ENCODE measurements at places on chromosomes 5 and 9.
A peak's percentile ranks its signal among the peaks of the same experiment; 100 is the strongest.

DNA sequence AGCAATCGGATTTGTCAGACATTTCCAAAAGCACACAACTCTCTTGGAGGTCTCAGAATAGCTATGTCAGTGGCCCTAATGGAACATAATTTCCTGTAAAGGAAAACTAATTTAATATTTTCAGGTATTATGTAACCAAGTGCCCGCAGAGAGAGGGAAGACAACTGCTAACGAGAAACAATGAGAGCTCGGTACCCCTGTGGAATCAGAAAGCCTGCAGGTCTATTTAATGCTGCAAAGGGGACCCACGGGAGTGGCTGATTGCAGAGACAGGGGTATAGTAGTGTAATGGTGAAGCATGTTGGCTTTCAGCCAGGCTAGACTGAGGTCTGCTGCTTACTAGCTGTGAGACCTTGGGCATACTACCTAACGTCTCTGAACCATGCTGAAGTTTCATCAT lies 508.1 kb upstream of the BRINP1 start:
- no peak for DNase-seq

DNA sequence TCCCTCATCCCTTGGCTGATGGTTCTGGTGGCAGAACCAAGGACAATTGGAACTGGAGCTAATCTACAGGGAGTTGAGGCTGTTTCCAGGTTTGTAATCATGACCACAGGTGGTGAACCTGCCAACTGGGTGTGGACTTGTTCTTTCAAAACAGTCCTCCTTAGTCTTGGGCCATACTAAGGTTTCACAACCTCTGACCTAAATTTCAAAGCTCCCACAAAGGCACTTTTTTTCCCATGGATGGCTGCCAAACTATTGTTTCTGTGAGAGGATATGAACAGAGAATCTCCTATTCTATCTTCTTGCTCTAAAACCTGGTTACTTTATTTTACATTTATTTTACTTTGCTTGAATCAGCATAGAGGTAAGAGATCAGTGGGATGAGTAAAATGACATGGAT lies 106.5 kb upstream of the IZUMO3 start:
- no peak for DNase-seq

GRCh38 chr9:91347377-91347776 lies 14.3 kb downstream of the AUH start:
- no peak for DNase-seq

- no peak for DNase-seq
These were observed 310.1 kb downstream of the PLK2 start for GRCh38 chr5:58149746-58150145.

GRCh38 chr9:5811751-5812150 lies 21.2 kb downstream of the ERMP1 start:
- DNase-seq, result no peak

DNA sequence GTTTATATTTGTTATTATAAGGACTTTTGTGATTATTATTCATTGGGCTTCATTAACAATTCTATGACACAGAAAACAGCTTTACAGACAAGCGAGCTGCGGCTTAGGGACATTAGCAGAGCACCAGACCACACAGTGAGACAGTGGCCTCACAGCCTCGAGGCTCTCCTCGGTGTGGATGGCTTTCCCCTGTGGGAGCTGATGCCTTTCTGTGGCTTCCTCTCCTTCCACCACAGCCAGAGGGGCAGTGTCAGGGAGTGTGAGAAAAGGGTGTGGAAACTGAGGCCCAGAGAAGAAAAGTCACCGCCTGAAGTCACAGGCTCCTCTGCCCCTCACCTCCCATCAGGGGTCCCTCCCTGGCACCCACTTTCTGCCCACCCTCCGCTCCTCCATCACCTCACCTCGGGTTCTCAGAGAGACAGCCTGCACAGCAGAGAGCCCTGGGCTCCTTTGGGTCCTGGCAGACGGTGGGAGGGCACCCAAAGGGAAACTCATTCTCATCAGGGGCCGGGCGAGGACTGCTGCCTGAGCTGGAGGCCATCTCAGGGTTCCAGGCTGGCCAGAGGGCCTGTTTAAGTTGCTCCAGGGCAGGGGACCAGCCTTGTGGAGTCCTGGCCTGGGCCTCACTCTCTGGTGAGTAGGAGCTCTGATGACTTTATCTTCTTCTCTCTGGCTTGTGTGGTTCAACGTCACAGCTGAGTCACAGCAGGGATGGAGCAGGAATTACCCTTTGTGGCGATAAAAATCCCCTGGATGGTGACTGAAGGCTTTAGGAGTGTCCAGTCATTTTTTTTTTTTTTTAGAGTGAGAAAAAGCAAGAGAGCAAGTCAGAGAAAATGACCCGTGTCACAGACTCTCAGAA lies 830 bp downstream of the TRAF1 start:
- DNase-seq, result peak; percentile 36

DNA sequence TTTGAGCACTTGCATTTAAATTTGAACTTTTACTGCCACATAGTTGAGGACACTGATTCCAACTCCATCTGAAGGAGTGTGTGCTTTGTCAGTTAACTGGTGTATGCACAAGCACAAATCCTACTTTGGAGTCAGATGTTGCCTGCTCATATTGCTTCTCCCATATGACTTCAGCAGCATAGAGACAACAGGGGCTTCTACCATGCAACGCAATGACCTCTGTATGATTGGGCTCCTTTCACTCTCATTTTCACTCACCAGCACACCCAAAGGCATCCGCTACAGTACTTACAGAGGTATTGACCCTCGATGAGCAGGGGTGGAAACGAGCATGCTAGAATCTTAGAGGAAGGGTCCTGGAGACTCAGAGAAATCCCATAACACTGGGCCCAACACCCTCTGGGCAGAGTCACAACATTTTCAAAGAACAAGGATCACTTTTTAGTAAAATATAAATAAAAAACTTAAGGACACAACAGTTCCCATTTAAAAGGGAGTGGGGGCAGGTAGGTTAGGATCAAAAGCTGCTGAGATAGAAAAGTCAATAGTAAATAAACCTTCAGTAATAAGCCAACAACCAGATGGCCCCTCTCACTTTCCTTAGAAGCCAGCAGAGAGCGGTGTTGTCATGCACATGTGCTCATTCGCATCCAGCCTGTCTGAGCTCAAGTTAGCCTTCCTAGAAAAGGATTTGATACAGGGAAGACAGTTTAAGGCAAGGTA lies 203.8 kb downstream of the SNCAIP start:
- DNase-seq, result peak; percentile 48

- DNase-seq, result peak; percentile 75
These were observed 437.3 kb upstream of the ADAMTSL1 start for GRCh38 chr9:18036422-18037187.

- peak; percentile 43 for DNase-seq
These were observed 240.8 kb upstream of the ZNF462 start for GRCh38 chr9:106622164-106622487.

GRCh38 chr9:118522093-118523028 lies 818.2 kb downstream of the TLR4 start:
- peak; percentile 35 for DNase-seq

- no peak for DNase-seq
These were observed 45.6 kb downstream of the SUB1 start for GRCh38 chr5:32630867-32631491.

DNA sequence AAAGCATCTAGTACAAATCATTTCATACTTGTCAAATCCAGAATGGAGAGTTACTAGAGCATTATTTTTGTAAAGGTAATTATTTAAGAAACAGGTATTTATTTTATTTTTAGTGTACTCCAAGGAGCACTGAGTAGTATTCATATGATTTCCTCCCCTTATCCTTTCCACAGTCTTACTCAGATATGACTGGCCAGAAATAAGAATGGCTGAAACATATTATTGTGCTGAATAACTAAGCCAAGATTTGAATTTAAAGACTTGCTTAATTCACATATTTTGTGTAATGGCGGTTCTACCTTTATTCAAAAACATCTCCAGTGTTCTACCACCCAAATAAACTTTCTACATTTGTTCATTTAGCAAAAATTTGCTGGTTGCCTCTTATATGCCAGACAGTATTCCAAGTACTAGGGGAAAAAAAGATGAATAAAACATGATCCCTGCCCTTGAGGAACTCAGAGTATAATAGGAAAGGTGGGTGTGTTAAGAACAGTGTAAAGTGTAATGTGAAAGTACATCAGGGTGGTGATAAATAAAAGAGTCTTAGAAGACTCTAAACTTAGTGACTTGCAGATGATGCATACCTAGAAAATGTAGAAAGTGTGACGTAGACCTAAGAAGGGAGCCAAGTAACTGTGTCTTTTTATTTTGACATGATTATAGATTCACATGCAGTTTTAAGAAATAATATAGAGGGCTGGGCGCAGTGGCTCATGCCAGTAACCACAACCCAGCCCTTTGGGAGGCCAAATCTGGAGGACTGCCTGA lies 110.4 kb upstream of the GRHPR start:
- no peak for DNase-seq

GRCh38 chr9:106862110-106862820 lies 701 bp upstream of the ZNF462 start:
- DNase-seq, result peak; percentile 55

DNA sequence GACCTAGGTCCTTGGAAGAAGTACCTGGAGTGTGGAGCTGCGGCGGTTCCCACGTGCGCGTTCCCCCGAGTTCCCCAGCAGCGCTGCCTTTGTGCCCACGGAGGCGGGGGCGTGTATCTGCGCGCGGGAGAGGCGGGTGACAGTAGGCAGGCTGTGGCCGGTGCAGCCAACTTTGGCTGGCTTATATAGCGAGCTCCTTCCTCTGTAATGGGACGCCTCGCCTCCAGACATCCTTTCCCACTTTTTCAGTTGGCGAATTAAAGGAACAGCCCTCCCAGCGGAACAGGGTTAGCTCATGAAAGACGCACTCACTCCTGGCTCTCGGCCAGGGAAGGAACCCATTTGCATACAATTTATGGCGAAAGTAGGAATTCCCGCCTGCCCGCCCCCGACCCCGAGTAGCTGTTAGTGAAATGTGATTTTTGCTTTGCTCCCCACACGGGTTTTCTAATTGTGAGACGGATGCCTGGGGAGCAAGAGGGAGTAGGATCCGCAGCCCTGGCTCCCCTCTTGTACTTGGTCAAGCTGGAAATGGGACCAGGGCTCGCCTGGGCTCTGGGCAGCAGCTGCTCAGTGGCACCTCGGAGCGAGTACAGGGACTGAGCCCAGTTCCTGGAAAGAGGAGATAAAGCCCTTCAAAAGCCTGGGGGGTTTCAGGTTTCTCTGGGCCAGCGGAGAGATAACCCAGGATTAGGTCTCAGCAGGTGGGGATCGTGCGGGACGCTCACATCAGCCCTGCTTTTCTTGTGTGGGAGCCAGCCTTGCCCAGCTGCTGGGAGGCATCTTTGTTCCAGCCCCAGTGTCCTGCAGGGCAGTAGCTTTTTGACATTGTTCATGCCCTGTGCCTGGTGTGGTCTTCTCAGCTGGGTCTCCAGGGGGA lies at the start of gene TNC:
Gene TNC (minus strand): TSS at position 159 of the 880 bp plus-strand sequence. CDS start 27,139 bp downstream, outside the sequence.
- DNase-seq, result no peak

All from retinal pigment epithelial cell (primary cell).